Muscle of arm (tissue), 14 donors: ENCODE measurements at places on chromosomes 16 and 17.

DNA sequence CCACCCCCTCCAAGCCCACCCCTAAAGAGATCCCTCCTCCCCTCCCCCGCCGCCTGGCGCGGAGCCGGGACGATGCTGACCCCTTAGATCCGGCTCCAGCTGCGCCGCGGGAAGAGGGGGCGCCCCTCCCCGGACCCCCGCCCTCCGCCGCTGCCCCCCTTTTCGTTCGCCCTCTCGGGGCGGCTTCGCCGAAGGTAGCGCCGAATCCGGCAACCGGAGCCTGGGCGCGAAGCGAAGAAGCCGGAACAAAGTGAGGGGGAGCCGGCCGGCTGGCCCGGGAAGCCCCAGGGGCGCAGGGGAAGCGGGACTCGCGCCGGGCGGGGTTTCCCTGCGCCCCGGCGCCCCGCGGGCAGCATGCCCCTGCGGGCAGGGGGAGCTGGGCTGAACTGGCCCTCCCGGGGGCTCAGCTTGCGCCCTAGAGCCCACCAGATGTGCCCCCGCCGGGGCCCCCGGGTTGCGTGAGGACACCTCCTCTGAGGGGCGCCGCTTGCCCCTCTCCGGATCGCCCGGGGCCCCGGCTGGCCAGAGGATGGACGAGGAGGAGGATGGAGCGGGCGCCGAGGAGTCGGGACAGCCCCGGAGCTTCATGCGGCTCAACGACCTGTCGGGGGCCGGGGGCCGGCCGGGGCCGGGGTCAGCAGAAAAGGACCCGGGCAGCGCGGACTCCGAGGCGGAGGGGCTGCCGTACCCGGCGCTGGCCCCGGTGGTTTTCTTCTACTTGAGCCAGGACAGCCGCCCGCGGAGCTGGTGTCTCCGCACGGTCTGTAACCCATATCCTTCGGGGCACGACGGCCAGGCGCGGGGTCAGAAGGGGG, 623 bp downstream of the CACNA1G start:
- DNase-seq: no peak

DNA sequence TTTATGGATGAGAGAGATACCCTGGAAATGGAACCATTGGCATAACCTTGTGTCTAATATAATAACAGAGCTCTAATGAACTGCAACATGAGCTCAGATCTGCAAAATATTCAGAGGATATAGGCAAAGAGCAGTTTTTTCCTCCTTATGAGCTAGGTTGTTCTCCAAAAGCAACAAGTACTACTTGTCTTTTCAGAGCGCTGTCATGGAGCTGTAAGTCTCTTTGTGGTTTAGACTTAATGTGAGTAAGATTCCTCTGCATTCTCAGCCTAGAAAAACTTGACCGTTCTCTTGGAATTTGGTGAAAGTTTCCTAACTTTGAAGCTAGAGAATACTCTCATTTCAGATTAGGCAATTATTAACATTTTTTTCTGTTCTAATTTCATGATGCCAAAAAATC, 85.2 kb downstream of the FTO start:
- DNase-seq: no peak

GRCh38 chr16:11609474-11610120, 22.9 kb upstream of the LITAF start:
- no peak for DNase-seq

DNA sequence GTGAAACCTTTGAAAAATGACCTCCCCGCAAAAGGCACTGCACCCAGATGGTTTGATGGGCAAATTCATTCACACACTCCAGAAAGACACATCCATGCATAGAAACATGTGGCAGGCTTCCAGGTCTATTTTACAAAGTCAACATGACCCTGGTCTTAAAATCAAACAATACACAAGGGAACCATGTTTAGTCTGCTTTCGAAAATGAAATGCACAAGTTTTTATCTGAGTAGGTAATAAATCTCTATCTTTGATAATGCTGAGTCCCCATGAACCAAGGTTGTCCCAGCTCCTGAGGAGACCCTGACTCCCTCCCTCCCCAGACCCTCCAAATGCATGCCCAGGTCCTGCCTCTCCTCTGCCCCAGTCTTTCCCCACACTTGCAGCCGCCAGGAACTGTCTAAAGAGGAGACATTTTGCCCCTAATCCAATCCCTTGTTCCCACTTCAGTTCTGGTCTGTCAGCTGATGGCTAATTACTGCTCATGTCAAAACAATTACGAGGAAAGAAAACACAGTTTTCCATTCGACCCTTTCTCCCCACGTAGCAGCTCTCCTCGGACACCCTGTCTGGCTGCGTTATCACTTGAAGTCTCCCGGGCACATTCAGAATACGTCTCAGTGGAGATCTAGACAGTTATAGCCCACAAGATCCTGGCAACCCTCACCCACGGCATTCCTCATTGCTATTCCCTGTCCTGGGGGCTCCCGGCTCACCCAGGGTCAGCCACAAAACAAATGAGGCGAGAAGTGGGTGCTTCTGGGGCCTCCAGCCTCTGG, 68.8 kb upstream of the RCVRN start:
- DNase-seq: no peak

DNA sequence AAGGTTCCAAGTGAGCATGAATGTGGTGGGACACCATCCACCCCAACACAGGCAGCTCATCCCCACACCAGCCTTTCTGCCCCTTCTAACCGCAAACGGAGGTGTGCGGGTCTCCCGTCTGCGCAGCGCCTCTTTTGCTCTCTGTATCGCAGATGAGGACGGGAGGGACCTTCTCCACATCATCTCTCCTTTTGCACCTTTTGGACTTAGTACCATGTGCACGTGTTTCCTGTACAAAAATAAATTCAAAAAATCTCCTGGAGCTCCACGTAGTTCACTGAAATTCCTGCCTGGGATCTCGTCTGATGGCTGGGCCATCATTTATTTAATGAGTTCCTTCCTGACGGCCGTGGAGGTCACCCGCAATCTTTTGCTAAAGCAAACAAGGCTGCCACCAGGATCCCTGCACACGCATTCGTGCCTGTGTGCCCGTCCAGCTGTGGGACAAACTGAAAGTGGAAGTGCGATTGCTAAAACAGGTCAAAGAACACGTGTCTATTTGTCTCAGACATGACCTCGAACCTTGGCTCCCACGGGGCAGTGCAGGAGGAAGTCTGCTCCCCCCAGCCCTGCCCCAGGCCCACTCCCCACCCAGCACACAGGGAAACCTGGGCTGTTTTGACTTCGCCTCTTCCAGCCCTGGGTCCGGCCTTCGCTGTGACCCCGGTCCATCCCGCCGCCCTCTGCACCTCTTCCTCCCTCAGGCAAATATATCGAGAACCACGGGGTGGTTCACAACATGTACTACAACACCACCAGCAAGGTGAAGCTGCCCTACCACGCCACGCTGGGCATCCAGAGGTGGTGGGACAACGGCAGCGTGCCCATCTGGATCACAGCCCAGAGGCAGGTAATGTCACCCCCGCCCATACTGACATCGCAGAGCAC, 2.3 kb downstream of the ENPP7 start:
- DNase-seq: no peak

DNA sequence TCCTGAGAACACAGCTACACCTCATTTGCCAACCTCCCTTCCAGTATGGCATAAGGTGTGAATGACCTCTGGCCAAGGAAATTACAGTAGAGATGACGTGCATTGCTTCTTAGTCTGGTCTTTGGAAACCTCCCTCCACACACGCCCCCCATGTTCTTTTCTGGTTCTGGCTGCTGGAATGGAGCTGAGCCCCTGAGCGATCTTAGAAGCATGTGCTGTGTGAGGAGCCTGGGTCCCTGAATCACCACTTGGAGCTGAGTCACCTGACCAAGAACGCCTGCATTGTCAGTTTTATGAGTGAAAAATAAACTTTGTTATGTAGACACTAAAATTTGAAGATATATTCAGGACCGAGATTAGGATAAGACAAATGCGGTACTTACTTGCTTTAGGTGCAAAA, 51.4 kb downstream of the HS3ST3A1 start:
- DNase-seq: no peak

DNA sequence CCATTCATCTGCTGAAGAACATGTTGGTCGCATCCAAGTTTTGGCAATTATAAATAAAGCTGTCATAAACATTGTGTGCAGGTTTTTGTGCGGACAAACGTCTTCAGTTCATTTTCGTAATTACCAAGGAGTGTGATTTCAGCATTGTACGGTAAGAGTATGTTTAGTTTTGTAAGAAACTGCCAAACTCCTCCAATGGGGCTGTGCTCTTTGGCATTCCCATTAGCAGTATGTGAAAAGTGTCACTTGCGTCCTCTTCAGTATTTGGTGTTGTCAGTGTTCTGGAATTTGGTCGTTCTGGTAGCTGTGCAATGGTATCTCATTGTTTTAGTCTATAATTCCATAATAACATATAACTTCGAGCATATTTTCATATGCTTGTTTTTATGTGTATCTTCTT, 120.9 kb downstream of the BCAS3 start:
- DNase-seq: no peak

DNA sequence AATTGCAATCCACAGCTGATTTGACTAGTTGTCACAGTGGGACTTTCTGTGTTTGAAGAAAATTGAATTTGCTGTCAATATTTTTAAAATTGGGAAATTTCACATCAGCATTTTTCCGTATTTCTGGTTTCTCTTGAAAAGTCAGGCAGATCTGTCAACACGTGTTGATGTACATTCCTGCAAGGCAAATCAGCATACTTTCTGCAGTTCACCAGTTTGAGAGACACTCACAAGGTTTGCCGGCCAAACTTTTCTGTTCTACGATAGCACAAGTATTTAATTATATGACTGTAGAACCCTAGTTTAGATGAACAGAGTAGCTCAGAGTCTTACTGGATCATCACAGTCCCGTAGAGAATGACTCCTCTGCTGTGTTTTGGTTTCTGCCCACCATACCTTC, 102.0 kb downstream of the ADAMTS18 start:
- DNase-seq: no peak

DNA sequence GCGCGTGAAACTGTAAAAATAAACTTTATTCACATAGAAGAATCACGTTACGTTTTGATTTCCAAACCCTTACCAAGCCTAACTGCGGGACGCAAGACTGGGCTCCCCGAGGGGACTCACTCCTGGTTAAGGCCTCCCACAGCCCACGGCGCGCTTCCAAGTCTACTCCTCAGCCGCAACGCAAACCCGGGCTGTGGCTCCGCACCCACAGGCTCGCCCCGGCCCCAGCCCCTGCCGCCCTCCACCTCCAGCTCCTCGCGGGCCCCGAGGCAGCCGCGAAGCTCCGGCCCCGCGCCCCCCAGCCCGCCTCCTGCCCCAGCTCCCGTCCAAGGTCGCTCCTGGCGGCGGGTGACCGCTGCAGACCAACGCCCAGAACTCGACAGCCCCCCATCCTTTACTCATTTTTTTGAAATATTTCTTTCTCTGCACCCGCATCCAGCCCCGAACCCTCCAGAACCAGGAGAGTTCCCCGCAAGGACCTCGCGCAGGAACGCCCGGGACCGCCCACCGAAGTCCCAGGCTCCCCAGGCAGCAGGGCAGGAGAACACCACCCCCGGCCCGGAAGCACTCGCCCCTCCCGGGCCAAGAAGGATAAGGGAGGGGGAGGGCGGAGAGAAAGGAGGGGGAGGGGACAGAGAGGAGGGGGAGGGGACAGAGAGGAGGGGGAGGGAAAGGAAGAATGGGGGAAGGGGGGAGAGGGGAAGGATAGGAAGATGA, 912 bp downstream of the USP22 start:
- DNase-seq: peak; percentile 87

GRCh38 chr16:67170949-67171649, 761 bp downstream of the NOL3 start:
- no peak for DNase-seq

GRCh38 chr17:8267480-8268147, 18.5 kb downstream of the PFAS start:
- DNase-seq: no peak

DNA sequence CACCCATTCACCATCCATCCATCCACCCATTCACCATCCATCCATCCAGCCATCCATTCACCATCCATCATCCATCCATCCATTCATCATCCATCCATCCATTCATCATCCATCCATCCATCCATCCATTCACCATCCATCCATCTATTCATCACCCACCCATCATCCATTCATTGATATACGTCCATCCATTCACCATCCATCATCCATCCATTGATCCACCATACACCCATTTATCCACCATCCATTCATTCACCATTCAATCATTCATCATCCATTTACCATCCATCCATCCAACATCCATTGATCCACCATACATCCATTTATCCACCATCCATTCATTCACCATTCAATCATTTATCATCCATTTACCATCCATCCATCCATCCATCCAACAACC, 111.7 kb downstream of the ABCC12 start:
- no peak for DNase-seq

- DNase-seq: no peak
Measured at GRCh38 chr16:5175266-5175665, 77.7 kb upstream of the EEF2KMT start.

- DNase-seq: no peak
Measured at GRCh38 chr16:50645563-50646220, 35.4 kb downstream of the SNX20 start.

GRCh38 chr16:1019231-1020090, 37.9 kb downstream of the SOX8 start:
- DNase-seq: no peak
